Dermis microvascular lymphatic vessel endothelial cell (primary cell): ENCODE measurements at places on chromosomes 12 and 14.
A peak's percentile ranks its signal among the peaks of the same experiment; 100 is the strongest.

DNA sequence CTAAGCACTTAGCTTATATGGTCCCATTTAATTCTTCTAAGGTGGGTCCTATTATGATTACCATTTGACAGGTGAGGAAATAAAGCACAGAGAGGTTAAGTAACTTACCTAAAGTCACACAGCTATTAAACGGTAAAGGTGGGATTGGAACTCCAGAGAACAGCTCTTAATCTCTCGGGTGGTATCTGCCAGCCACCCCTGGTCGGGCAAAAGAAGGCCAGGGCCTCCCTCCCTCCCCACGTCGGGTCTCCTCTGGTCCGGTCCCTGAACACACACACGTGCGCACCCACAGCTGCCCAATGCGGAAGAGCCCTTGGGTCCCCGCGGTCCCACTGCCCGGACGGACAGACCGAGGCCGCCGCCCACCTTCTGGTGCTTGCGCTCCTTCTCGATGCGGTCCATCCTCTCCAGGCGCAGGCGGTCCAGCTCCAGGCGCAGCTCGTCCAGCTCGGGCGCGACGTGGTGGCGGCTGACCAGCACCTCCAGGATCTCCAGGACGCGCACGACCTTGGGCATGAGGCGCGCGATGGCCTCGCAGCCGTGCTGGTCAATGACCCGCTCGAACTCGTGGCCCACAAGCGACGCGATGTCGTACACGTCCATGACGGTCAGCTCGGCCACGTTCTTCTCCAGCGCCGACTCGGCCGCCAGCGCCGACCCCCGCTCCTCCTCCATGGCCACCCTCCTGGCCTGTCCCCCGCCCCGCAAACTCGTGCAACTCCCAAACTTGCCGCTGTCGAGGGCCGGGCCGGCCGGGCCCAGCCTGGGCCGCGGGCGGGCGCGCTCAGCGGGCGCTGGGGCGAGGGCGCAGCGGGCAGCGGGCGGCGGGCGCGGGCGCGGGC lies 490 bp downstream of the RILPL1 start:
- peak; percentile 16 for DNase-seq

- no peak for DNase-seq
Measured at GRCh38 chr12:4947253-4947652, 37.5 kb downstream of the KCNA1 start.

- peak; percentile 22 for DNase-seq
Measured at GRCh38 chr14:34711169-34711568, 3.2 kb downstream of the CFL2 start.

DNA sequence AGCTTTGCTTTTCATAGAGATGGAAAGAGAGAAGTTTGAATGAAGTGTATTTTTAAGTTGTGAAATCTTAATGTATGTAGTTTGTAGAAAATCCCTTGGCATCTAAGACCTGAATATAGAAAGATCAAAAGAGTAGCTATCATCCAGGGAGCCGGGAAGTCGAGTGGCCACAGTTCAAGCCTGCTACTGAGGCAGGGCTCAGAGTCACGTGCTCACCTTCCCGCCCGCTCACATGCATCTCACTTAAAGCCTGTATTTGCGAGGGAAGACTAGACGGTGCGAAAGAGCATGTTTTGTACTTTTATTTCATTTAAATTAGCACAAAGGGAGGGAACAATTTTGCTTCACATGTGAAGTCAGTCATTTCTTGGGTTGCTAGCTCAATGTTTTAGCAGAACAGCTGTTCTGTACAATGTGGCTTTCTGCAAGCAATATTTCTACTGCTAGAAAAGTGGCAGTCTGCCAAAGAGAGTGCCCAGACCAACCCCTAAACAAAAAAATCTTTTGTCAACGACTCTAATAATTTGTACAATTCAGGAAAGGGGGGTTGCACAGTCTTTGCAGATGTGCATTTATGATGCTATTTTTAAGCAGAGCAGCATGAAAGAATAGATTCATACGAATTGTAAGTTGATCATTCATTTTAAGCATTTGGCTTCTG lies 290.7 kb downstream of the NPAS3 start:
- no peak for DNase-seq

DNA sequence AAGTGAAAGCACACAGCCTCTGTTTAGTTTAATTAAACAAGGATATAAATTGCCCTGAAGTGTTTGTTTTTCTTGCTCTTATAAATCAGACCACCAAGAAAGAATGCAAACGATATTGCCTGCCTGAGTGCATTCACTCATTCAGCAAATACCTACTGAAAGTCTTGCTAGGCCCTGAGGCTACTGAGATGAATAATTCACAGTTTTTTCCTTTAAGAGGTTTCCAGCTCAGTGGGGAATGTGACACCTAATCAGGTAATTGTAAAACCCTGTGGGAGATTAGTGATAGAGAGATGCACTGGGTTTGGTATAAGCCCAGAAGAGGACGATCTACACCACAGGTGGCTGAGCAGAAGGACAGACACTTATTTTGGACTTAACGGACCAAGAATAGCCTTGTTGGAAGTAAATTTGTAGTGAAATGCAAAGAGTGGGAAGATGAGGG lies 151.4 kb downstream of the SLC35F4 start:
- DNase-seq, result no peak

DNA sequence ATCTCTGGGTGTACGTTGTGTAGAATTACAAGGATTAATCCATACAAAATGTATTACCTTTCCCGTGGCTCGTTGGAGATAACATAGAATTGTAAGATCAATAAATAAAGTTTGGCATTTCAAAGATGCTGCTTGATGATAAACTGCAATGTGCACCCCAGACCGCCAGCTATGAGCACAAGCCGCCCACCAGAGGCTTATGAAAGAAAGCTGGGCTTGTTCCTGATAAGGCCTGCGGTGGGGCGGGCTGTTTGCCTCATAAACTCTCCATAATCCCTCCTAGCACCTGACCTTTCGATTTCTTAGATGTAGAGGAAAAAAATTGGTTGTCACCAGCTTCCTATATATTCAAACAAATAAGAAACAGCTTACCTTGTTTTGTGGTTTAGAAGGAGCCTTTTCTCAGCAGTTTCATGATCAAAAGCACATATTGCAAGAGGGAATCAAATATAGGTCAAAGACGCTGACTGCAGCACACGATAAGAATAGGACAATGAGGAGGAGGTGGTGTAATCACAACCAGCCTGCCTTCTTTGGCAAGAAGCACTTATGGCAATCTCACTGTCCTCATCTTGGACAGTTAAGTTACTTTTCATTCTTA lies 293.6 kb downstream of the RMST start:
- DNase-seq, result no peak

DNA sequence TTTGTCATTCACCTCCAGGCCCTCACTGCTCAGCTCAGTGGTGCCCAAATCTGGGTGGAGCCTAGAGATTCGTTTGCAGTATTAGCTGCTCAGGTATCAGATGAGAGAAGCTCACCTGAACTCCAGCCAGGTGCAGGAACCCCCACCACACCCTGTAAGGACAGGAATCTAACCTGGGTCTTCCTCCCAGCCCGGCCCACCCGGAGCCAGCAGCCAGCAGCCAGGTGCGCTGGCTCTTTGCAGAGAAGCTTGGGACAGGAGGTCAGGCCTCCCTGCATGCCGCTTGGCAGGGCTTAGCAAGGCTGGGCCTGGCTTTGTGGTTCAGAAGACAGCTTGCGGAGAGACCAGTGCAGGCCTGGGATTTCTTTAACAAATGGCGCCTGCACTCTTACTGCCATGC lies 125.6 kb upstream of the MYL2 start:
- DNase-seq, result no peak

GRCh38 chr12:43118234-43118633 lies 433.8 kb downstream of the ADAMTS20 start:
- DNase-seq, result no peak

GRCh38 chr12:54351341-54351740 lies 12.9 kb downstream of the GPR84 start:
- DNase-seq, result no peak

- DNase-seq, result peak; percentile 71
Measured at GRCh38 chr12:109833307-109834189, at the start of gene TRPV4. Gene TRPV4 (minus strand): TSS chr12:109833398. CDS start chr12:109814796, 18,602 bp downstream.

GRCh38 chr14:93986955-93987354 lies 10.1 kb upstream of the CCDC197 start:
- no peak for DNase-seq

- DNase-seq, result peak; percentile 9
Measured at GRCh38 chr12:5511644-5512600, 80.0 kb downstream of the NTF3 start.

DNA sequence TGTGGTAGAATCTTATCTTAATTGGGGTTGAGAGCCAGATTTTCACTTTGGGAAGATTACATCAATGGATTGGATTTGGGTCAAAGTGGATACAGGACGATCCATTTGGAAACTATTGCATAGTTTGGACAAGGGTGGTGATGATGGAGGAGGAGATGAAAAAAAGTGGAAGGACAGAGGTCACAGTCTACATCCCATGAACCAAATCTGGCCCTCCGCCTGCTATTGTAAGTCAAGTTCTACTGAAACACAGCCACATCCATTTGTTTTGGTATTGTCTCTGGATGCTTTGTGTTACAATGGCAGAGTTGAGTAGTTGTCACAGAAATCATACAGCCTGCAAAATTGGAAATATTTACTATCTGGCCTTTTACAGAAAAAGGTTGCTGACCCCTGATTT lies 296.8 kb upstream of the NOS1 start:
- DNase-seq, result peak; percentile 52

GRCh38 chr12:84218406-84218805 lies 694.2 kb downstream of the SLC6A15 start:
- DNase-seq, result no peak

GRCh38 chr12:6471989-6472360 lies 1.5 kb upstream of the VAMP1 start:
- no peak for DNase-seq
